ENCODE measurements at places on chromosomes 4 and X.
A peak's percentile ranks its signal among the peaks of the same experiment; 100 is the strongest.

GRCh38 chr4:121707344-121707743 lies 10.6 kb upstream of the ANXA5 start:
- DNase-seq: no peak

DNA sequence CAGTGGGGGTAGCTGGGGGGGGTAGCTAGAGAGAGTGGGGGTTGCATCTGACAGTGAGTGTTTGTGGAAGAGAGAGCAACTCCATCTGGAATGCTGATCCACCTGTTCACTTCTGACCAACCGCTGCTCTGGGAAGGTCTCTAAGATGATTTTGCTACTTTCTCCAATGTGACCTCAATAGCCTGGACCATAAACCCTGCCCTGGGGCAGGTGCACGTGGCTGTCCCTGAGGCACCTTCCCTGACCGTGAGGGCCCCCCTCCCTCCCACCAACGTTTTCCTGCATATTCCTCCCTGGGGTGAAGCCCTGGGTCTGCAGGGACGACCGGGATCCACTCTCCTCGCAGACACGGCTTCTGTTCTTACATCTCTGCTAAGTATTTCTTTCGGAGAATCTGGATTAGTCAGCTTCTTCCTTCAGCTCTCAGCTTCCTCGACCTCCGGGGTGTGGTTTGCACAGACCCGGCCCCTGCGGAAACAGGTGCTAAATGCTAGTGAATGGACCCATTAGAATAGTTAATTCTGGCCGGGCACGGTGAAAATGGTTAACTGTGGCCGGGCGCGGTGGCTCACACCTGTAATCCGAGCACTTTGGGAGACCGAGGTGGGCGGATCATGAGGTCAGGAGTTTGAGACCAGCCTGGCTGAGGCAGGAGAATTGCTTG lies 21.4 kb upstream of the PLCXD1 start:
- DNase-seq: no peak

- no peak for DNase-seq
Observed at GRCh38 chr4:37650481-37650880, 35.7 kb downstream of the RELL1 start.

- DNase-seq: no peak
Observed at GRCh38 chr4:83617371-83618035, 81.6 kb downstream of the GPAT3 start.

DNA sequence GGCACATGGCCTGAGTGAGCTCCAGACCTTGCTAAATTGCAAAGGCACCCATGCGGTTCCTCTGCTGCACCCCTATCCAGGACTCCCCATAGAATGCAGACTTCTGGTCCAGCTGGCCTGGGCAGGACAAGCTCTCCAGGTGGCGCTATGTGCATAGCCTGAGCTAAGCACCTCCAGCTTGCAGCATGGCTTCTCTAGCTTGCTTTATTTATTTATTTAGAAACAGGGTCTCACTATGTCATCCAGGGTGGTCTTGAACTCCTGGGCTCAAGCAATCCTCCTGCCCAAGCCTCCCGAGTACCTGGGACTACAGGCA lies 5.5 kb upstream of the WFS1 start:
- DNase-seq: peak; percentile 47

DNA sequence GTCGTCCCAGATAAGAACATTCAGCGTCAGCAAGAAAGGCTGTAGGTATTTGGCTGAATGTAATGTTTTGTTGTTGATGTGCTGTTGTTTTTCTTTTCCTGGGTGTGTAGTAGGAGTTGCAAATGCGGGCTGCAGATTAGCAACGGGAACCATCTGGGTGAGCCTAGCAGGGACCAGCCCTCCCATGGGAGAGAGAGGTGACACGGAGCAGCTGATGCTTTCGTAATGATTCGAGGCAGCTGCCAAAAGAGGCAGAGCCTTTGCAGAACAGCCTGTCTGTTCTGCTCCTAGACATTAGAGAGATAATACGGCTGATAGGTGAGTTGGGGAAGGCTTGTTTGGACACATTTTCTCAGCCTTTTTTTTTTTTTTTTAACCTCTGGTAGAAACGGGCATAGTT lies 25.3 kb downstream of the ARSF start:
- no peak for DNase-seq

DNA sequence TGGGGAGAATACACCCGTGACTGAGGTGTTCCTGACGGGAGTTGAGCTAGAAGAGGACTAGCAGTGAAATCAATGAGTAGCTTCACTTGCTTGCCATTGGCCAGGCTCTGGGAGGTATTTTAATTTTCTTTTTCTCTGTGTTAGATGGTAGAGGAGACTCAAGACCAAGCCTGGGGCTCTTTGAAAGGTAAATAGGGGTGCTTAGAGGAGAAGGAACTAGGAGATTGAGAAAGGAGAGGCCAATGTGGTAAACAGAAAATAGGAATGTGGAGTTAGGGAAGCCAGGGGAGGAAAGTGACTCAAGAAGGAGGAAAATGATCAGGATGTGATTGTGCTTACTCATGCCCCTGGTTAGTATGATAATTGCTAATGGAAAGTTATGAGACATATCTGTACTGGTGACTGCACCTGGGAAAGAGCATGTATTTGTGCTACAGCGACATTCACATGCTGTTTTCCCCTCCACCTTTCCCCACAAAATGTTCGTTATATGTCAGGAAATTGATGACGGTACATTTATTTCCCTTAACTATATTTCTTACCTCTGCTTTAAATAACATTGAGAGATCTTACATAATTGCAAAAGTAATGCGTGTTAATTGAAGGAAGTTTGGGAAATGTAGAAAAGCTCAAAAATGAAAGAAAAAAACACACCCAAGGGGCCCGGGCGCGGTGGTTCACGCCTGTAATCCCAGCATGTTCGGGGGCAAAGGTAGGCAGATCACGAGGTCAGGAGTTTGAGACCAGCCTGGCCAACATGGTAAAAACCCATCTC lies 16.9 kb upstream of the LRBA start:
- DNase-seq: peak; percentile 88

DNA sequence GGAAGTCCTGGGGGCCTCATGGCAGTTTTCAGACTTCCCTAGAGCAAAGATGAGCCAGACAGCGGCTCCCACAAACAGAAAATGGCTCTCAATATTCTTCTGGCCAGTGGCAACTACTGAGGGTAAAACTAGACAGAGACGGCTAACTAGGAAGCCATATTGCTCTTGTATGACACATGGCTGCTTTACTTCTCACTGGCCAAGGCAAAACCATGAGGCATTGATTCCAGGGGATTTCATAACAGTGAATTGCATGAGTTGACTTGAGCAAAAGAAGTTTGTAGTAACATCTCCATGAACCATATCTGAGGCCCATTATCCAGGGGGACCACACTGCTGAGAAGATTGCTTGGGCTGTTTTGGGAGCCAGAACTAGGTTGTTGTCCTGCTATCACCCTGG lies 13.7 kb upstream of the TLR8 start:
- no peak for DNase-seq

GRCh38 chr4:17515445-17516407 lies 761 bp downstream of the CLRN2 start:
- DNase-seq: no peak

DNA sequence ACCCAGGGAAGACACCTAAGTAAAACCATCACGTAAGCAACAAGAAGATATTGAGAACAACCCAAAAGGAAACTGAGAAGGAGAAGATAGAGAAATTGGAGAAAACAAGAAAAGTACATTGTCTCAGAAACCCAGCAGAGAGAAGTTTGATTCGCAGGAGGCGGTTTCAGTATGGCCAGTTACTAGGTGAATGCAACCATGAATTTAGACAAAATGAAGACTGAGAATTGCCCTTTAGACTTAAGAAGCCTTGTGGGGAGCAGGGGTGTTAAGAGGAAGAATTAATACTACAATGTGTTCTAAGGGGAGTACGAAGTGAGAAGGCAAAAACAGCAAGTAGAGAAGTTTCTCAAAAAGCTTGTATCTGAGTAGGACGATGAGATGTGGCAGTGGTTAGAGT lies 229.3 kb upstream of the NEIL3 start:
- no peak for DNase-seq

DNA sequence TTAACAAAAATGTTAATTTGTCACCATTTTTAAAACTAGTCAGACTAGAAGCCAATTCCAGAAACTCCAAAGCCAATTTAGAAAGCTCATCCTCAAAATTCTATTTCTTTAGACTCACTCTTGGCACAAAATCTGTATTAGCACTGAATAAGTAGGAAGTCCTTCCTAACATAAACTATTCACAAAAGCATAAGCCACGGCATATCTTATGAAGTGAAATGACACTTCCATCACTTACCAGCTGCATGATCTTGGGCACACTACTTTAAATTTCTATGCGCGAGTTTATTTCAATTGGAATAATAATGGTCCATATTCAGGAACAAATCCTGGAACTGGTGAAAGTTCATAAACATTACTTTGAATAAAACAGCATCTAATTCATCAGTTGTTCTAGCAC lies 1544.0 kb downstream of the TECRL start:
- DNase-seq: no peak

DNA sequence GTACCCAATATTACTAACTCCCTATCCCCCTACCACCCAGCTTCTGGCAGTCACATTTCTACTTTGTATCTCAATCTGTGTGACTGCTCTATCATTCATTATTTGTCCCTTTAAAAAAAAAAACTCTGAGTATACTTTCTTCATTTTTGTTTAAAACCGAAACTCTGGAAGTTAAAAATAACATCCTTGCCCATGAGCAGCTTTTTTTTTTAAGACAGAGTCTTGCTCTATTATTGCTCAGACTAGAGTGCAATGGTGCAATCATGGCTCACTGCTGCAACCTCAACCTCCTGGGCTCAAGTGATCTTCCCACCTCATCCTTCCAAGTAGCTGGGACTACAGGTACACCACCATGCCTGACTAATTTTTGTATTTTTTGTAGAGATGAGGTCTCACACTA lies 15.8 kb downstream of the UBE2K start:
- no peak for DNase-seq

DNA sequence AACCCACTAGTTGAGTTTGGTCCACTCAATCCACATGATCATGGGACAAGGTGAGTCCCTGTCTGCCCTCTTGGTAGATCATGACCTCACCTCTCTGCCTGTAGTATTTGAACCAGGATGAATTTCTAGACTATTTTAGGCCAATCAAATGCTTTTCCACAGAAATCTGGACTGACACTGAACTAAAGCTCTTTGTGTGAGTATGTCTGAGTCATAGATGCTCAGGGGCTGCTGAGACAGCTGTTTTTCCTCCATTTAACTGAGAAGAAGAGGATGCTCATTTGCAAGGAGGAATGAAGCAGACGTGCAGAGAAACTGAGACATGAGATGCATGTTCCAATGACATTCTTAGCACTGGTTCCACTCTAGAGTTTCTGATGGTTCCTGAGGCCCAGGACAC lies 77.3 kb upstream of the TMEM47 start:
- peak; percentile 6 for DNase-seq

DNA sequence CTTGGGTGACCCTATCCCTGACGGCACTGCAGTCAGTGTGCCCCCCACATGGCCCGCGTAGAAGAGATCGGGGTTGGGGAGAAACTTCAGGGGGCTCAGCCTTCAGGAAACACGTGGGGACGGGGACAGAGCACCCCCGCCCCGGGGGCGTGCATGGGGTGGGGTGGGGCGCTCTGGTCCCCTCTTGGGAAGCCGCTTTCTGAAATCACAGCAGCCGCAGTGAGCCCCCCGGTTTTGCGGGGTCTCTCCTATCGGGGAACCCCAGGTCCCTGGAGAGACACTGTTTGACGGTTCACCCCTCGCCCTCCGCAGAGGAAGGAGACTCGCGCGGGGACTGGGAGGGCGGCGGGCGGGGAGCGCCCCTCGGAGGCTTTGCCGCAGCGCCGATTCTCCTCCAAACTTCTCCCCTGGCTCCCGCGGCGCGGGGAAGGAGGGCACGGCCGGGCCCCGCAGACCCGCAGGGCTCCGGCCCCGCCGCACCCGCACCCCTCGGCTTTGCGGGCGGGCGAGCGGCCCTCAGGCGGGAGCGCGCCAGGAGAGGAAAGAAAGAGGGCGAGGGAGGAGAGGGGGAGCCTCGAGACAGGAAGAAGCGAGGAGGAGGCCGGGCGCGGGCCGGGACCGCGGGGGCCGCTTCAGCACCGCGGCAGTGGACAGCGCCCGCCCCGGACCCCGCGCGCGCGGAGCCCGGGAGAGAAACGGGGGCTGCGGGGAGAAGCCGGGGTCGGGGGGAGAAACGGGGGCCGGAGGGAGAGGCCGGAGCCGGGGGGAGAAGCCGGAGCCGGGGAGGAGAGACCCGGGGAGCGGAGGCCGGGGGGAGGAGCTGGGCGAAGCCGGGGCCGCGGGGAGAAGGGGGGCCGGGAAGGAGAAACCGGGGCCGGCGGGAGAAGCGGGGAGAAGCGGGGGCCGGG lies 612 bp downstream of the CPLX1 start:
- DNase-seq: peak; percentile 40

- DNase-seq: peak; percentile 30
Observed at GRCh38 chr4:23234716-23235115, 542.0 kb downstream of the GBA3 start.

- DNase-seq: peak; percentile 47
Observed at GRCh38 chrX:130878350-130879341, 24.4 kb downstream of the ENOX2 start.

DNA sequence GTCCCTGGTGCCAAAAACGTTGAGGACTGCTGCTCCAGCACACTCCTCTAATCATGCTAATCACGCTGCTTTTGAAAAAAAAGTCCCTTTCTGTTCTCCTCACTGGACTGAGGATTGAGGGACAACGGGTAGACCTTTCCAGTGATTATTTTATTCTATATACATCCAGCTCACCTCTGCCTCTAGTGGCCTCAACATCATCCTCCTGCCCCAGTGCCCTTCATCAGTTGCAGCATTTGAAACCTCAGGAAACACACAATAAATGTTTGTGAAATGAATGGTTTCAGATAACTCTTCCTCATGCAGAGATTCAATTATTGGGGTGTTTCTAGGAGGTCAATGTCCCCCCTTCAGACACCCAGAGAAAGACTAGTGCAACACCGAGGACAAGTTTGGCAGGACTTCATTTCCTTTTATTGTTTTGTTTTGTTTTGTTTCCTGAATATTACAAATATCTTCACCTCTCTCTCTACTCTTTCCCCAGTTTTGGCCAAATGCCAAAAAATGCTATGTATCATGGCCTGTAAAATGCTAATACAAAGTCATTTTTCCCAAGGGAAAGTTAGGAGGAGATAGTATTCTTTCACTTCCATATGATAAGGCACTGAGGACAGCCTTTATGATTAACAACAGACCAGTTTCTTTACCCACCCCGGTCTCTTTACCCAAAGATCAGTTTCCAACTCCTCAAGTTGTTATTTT lies 460.1 kb upstream of the SLIT2 start:
- DNase-seq: no peak

- no peak for DNase-seq
Observed at GRCh38 chrX:138669693-138670092, 41.8 kb downstream of the FGF13 start.

DNA sequence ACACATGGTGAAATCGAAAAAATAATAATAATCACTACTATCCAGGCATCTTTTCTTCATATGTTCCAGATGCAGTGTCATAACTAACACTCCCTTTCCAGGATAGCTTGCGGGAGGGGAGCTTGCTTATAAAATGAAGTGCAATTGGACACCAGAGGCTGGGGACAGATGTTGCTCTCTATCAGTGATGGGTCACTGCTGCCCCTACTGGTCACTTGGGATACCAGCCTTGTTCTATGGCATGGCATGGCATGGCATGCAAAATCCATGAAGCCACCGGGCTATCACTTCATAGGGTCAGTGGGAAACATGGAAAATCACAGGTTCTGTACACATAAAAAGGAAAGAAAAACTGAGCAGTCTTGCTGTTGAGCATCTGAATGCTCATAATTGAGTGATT lies 168.1 kb downstream of the GLRA2 start:
- peak; percentile 71 for DNase-seq

- peak; percentile 74 for DNase-seq
Observed at GRCh38 chr4:47705326-47705981, 132.4 kb downstream of the CORIN start.

- DNase-seq: no peak
Observed at GRCh38 chr4:142413485-142413884, 432.6 kb downstream of the INPP4B start.

GRCh38 chr4:112296949-112297880 lies at the start of gene ALPK1:
ALPK1 (plus strand) TSS chr4:112297369.
- peak; percentile 95 for DNase-seq
